Stomach (tissue), 19 donors: ENCODE measurements at places on chromosomes 6 and 20. TPM values are rescaled to one million over a fixed set of nuclear protein-coding genes. Genes with fewer than 3 reads are reported as not detected.

- no peak for DNase-seq
Measured at GRCh38 chr6:35850208-35850607, 45.1 kb downstream of the LHFPL5 start.

Gene HCRTR2
- not detected for total RNA-seq

DNA sequence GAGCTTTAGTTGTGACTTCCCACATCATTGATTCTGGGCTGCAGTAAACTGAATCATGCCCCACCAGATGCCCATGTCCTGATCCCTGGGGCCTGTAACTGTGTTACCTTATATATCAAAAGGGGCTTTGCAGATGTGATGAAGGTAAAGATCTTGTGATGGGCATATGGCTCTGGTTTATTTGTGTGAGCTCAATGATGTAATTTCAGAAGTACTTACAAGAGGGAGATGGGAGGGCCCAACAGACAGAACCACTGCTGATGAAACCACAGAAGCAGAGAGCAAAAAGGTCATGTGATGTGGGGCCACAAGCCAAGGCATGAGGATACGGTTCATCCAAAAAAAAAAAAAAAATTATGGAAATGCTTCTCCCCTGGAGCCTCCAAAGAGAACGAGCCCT, 118.7 kb downstream of the TOX2 start:
- no peak for DNase-seq

DNA sequence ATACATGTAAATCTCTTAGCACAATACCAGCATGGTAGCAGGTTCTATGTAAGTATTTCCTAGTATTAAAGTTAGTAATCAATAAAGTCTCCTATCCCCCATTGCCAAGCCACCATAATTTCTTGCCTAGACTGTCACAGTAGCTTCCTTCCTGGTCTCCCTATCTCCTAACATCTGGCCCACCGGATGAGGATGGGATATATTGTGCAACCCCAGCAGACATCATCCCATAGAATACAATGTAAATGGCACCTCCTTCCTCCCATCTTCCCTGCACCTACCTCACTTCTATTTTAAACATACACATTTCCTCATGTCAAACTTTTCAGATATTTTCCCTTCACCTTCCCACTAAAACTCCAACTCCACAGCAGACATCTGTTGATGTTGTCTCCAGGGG, 3.5 kb upstream of the BTN3A1 start:
- DNase-seq, result no peak

- DNase-seq, result no peak
Measured at GRCh38 chr6:34289137-34289536, 40.3 kb upstream of the SMIM29 start.

DNA sequence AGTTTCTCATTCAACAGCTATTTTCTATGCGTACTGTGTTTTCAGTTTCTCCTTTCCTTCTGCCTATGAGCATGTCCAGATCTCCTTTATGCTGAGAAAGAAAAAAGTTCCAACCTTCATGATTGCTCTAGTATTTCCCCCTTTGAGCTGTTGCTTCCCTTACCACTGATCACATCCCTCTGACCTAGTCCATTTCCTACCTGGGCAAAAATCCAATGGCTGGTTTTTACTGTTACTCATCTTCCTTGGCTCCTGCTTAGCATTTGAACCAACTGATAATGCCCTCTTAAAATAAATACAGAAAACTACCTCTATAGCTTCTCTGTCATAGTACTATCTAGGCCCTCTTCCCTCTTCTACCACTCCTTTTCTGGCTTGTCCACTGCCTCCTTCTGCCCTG, 6.0 kb downstream of the RFX6 start:
- no peak for DNase-seq

Gene MRS2
- 32.1 TPM for total RNA-seq

GRCh38 chr6:42103216-42103615, 39.2 kb downstream of the C6orf132 start:
- peak; percentile 66 for DNase-seq

DNA sequence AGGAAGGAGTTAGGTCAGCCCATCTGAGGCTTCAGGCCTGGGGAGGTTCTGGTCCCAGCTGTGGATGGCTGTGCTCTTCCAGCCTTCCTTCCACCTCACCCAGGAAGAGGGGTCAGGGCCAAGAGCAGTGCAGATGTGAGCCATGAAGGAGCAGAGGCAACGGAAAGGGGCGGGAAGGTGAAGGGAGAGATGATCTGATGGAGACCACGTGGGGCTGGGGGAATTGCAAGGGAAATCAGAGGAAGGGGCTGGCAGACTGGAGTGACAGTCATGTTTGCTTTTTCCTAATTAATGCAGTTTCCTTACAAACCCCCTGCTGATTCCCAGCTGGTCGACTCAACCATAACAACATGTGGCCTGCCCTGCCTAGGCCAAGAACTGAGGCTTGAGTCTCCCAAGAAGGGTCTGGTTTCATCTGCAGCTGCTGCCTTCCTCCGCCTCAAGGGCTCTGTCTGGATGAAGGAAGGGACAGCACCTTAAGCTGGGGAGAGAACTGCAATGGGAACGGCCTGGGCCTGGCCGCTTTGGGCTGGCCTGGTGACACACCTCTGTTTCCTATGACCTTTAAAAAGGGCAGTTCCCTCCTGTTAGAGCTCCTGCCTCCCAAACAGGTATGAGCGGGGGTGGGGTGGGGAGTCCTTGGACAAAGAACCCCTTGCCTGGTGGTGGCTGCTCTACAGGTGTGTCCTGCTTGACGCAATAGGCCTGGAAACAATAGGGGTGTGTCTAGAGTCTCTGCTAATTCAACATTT, 7.8 kb upstream of the MRPS18A start:
- peak; percentile 88 for DNase-seq

DNA sequence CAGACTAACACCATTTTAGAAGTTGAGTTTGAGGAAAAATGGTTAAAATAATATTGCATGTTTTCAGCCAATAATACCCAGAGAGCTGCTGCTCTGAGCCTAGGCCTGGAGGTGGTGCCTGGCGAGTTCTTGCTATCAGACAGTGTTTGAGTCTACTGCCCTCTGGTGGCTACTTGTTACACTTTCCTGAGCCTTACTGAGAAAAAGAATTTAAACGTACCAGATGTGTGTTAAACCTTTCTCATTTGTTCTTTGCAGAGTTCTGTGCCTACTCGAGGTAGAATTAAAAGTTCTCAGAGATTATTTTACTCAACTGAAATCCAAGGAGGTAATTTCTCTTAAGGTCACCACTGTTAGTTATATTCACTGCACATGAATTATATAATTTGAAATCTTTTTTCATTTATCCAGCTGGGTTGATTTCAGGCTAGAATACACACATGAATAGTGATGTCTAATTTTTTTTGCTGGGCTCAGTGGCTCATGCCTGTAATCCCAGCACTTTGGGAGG, 38.2 kb downstream of the SHLD1 start:
- peak; percentile 80 for DNase-seq

DNA sequence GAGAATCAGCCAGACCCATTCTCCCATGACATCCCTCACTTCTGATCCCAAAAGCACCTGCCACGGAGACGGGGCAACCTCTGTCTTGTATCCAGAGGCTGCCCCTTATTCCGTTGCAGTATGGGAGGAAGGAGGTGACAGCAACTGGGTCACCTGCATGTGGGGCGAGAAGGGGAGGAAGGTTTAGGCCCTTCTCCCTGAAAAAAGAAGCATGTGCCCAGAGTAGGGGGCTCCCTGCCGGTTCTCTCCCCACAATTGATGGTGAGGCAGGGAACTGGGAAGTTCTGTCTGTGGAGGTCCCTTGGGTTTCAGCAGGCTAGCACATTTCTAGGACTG, 49.3 kb upstream of the FANCE start:
- DNase-seq, result no peak

DNA sequence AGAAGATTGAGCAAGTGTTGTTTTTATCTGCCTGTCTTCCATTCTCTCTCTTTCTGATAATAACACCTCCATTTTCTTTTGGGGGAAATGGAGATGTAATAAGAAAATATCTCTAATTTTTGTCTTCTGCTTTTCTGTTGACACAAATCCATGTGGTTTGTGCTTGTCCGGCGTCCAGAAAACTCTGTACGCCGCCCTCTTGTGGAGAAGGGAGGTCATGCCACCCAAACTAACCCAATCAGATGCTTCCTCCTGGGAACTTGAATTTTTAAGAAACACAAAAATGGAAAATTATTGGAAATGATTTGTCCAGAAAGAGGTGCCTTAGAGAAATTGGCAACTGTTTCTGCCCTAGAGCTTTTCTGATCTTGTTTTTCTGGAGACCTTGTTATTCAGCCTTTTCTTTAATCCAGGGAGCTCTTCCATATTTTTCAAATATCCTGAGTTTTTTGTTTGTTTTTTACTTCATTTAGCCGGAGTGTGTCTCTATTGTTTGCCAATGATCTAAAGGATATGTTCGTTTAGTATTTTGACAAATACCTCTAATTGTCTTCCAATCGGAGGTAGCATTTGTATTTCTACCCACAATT, 17.8 kb upstream of the FNDC1 start:
- DNase-seq, result peak; percentile 61

DNA sequence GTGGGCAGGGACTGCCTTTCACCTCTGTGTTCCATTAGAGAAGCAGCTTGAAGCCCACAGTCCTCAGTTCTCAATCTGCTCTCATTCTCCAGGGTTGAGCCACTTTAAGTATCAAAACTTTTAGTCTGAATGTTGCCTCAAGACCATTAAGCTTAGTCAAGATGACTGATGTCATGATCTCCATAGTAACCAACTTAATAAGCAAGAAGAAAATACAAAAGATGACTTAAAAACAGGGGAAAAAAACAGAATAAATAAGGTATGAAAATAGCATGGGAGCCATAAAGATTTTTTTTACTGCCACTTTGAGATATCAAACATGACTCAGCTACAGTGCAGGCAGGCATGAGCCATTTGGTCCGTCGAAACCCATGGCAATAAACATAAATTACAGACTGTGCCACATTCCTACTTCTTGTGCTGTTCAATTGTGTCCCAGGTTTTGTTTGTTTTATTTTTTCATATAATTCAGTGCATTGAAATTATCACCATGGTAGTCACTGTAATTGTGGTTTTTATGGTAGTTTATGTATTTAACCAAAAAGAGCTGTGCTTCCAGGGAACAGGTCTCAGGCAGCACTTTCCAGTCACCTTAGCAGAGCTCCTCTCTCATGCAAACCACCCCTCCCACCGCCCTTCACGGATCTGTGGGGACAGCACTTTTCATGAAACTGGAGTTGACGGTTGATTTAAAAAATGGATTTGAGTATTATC, 156.5 kb upstream of the INSM1 start:
- DNase-seq, result no peak

DNA sequence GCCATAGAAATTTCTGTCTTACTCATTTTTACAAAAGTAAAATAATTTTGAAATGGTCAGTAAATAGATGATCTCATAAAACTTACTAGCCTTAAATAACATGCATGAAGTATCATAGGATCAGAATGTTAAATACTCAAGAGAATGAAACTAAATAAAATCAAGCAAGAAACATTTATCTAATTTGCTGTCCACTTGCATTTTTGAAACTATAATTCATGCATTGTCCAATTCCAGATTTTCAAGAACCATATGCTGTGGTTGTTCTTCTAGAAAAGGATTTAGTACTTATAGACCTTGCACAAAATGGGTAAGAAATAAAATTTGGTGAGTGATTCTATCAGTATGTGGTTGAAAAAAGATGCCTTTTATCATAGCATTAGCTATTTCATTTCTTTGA, 107.0 kb downstream of the STXBP5 start:
- no peak for DNase-seq

GRCh38 chr20:50344232-50345071, 153.8 kb downstream of the CEBPB start:
- DNase-seq, result no peak

DNA sequence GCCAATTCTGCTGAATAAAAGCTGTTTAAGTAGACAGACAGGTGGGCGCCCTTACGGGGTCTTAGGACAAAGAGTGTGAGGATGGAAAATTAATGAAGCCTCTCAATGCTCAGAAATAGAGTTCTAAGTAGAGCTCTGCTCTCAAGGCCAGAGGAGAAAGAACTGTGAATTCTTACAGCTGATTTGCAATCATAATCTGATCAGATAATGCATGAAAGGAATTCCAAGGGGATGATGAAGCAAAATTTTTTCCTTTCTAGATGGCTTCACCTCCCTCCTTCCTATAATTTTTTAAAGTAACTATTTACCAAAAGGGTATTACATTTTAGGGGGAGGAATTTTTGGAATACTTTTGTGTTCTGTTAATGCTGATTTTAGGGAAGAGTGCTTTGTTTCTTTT, 308.1 kb upstream of the HS3ST5 start:
- DNase-seq, result no peak

Gene LPA
- total RNA-seq, result not detected

DNA sequence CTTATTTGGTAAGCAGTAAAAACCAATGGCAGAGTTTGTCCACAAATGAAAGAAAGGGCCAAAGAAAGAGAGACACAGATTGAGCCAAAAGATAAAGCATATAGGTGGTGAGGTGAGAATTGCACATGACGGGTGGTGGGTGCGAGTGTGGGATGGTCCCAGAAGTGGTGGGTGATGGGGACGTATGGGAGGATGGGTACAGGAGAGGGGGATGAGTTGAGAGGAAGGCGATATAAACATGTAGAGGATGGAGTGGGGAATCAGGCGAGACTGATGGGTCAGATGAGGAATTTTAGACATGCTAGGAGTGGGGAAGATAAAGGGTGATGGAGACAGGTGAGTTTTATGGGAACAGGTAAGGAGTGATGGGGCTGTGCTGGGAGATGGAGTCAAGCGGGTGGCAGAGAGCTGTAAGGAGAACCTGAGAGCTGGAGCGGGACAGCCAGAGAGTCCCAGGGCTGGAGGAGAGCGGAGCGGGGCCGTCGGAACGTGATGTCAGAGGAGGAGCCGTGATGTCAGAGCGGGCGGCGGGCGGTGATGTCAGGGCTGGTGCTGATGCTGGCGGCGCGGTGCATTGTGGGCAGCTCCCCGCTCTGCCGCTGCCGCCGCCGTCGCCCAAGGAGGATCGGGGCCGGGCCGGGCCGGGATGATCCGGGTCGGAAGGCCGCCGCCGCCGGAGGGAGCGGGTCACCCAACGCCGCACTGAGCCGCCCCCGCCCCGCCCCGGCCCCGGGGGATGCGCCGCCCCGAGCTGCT, at the start of gene TTBK1:
Gene TTBK1 (plus strand): TSS at position 574 of the 756 bp plus-strand sequence. CDS start 3,180 bp downstream, outside the sequence.
- DNase-seq, result peak; percentile 51

Gene RAET1L
- total RNA-seq, result not detected

- no peak for DNase-seq
Measured at GRCh38 chr6:4435981-4436445, 300.6 kb upstream of the ECI2 start.

- no peak for DNase-seq
Measured at GRCh38 chr20:48538856-48539255, 288.9 kb downstream of the PREX1 start.

DNA sequence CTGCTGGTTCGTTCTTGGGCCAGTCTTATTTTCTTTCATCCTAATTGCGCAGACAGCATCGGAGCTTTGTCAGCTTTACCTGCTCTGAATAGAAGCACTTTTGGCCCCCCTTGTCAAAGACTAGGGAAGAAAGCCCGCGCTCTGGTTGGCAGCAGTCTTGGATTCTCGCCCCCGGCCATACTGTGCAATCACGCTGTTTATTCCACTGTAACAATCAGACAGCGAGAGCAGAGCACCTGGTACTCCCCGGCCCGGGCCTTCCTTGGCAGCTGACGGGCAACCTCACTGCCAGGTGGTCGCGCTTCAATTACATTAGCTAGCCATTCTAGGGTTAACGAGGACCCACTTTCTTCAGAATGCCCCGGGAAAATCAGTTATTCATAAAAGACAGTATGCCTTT, 72.6 kb downstream of the INSM1 start:
- no peak for DNase-seq
